ENCODE measurements at places on chromosomes 5 and 9.
A peak's percentile ranks its signal among the peaks of the same experiment; 100 is the strongest.

- no peak for DNase-seq
Observed at GRCh38 chr5:141878186-141878710, at the start of gene PCDH1. Gene PCDH1 (minus strand): TSS chr5:141878410. CDS start chr5:141878262, 148 bp downstream.

- no peak for DNase-seq
Observed at GRCh38 chr5:168925160-168925559, 346.0 kb upstream of the PANK3 start.

- no peak for DNase-seq
Observed at GRCh38 chr5:79236970-79237739, 1.2 kb downstream of the JMY start.

DNA sequence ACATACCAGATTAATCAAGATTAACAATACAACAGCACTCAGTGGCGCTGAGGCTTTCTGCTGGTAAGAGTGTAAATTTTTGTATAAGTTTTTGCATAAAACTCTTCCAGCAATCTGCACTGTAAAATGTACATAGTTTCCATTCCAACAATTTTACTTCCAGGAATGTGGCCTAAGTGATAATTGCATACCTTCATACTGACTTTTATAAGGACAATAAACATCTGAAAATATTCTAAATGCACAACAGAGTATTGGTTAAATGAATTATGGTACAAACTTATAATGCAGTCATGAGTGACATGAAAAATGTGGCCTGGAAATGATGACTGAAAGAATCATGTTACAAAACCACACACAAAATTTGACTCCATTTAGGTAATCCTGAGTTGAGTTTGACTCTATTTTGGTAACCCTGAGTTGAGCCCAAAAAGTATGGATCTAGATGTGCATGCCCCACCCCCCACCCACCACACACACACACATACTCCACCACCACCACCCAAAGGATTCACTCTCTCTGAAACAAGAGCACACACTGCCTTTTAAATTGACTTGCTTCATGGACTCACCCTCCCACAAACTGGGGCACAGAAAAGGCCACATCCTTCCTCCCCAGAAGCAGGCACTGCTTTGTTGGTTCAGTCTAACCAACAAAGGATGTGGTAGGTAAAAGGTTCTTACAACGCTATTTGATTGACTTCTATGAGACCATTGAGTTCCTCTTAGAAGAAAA lies 137.6 kb downstream of the SUSD1 start:
- no peak for DNase-seq

DNA sequence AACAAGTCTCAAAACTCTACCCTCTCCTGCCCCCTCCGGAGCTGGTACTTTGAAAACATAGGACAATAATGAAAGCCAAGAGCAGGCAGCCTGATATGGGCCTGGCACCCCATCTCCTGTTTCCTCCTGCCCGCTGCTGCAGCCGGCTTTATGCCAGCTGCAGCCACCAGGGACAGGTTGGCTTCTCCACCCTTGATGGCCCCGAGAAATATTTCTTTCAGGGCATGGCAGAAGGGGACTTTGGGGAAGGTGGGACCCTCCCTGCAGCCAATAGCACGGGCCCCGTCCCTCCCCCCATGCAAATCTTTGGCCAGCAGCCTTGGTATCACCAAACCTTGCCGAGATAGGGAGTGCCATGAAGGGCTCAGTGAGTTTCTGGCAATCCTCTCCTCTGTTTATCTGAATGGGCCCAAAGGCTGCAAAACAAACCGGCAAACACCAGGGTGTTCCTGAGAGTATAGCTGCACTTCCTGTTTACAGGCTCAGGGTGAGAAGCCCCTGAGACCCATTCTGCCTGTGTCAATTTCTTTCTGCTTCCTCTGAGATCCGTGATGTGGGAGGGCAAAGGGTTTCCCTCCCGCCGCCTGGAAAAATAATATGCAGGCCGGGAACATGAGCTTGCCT lies 73.4 kb upstream of the BOD1 start:
- DNase-seq = no peak

GRCh38 chr5:154995679-154996078 lies 17.9 kb upstream of the KIF4B start:
- DNase-seq = no peak

DNA sequence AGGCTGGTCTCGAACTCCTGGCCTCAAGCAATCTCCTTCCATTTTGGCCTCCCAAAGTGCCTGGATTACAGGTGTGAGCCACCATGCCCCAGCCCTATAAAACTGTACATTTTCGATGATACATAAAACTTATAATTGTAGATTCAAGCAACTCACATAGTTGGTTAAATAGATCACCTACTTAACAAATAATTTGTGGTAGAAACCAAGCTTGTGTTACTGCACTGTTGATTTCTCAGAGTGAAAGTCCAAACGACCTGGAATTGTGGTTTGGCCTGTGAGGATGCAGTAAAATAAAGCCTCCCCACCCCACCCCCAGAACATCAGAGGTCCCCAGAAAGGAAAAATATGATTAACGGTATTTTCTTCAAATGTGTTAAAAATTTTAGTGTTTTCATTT lies 92.7 kb downstream of the TRIO start:
- DNase-seq = no peak

- peak; percentile 26 for DNase-seq
Observed at GRCh38 chr9:125440411-125440810, 178.8 kb downstream of the GAPVD1 start.

DNA sequence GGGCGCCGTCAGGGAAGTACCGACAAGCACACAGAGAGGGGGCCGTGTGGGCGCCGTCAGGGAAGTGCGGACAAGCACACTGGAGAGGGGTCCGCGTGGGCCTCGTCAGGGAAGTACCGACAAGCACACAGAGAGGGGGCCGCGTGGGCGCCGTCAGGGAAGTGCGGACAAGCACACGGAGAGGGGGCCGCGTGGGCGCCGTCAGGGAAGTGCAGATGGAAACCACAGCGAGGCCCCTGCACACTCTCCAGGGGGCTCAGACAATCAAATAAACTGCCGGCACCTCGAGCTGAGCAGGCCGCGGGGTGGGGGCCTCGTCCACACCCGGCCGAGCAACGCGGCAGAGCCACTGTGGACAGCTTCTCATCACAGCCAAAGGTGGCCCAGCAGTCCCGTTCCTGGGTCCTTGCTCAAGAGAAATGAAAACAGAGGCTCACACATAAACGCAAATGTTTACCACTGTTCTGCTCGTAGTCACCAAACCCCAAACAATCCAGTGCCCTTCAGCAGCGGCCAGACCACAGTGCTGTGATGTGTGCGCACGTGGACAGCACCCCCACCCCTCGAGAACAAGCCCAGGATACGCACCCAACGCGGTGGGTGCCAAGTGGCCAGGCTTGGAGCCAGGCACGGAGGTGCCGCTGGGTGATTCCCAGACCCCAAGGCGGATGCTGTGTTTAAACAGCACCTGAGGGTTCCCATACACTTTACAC lies 24.7 kb downstream of the TPPP start:
- no peak for DNase-seq

DNA sequence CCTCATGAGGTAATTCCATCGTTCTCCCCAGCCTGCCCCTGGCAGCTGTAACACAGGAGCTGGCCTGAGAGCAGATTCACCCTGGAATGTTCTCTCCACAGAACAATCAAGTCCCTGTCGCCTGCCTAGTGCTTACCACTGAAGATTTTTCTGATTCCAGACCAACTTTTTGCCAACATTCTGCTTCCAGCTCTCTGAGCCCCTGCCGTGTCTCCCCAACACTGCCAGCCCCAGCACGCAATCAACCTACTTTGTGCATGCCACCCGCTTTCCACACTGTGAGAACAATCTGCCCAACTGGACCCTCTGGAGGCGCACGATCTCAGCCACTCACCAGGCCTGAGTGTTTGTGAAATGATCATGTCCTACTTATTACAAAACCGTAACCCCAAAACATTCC lies 62.6 kb downstream of the PSMB7 start:
- DNase-seq = peak; percentile 67

DNA sequence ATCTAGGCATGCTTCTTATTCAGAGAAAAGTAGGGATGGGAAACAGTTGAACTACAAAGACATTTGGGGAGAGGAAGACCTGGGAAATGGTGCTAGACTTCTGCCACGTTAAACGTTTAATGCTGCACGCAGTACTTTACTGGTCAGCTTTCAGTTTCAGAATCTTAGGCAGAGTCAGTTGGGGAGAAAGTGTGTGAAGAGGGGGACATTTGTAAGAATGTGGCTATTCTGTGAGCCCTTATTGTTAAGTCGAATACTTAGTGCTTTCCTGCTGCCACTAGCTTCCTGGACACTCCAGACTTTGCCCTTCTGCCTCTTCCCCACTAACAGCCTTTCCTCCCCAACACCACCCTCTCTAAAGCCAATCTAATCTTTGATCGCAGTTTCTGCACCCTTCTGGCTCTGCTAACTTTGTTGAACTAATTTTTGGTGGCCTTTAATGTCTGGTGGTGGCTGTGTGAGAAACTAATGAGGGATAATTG lies 6.1 kb downstream of the CYSTM1 start:
- DNase-seq = no peak

- DNase-seq = no peak
Observed at GRCh38 chr9:106059886-106060285, 365.5 kb downstream of the TMEM38B start.

DNA sequence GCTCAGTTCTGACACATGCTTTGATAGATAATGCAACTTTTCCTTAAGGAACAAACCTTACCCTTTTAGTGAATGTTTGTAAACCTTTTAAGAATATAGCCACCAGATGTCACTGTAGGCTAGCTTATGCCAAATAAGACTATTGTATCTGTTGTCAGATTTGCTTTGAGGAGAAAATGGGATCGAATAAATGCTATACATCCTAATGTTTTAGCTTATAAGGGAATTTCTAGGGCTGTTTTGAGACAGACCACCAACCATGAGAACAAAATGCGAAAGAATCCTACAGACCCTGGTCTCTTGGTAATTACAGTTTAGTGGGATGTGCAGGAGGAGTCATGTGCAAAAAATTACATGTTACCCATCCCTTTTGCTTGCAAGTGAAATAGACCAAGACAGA lies 127.6 kb upstream of the NMUR2 start:
- DNase-seq = no peak

DNA sequence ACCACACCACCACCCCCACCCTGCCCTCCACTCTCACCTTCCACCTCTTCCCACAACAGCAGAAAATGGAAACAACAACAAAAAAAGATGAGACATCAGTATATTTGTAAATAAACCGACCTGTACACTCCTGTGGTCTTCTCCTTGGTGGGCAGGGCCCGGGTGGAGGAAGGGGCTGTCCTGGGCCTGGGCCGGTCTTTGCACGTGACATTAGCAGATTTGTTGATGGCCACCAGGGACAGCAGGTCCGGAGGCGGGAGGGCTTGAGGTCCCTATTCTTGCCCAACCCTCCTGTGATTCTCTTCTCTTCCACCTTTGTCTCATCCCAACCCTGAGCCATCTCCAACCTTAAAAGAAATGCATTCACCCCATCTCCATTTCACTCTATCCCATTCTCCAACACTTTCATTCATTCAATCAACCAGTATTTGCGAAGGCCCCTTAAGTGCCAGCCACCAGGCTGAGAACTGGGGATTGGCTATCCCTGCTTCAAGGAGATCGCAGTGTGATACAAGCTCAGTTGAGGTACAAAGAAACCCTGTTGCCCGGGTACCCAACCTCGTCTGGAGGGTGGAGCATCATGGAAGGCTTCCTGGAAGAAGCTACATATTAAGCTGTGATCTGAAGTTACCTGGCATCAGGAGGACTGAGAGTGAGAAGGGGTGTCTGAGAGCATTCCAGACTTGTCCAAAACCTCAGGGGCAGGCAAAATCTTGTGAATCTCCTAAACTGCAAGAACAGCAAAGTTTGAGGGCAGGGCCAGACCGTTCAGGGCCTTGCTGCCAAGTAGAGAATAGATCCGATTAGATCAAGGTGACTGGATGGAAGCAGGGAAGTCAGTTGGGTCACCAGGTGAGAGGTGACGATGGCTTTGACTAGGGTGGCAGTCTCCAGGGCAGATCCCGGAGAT lies 87.4 kb downstream of the LMX1B start:
- peak; percentile 59 for DNase-seq

DNA sequence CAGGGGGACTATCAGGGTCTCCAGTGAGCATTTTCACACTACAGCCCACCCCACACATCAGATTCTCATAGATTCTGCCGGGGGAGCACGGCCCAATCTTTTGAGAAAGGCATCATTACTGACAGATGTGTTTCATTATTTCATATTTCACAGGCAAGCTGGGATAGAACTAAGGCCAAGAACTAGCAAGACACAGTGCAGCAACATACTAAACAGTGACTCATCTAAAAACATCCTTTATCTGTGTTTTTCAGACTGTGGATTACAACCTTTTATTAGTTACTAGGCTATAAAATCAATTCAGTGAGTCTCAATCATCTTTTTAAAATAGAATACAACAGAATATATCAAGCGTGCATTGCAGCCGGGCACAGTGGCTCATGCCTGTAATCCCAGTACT lies 59.8 kb downstream of the CPLANE1 start:
- DNase-seq = no peak

GRCh38 chr9:31574006-31574765 lies 810.3 kb upstream of the ACO1 start:
- no peak for DNase-seq

DNA sequence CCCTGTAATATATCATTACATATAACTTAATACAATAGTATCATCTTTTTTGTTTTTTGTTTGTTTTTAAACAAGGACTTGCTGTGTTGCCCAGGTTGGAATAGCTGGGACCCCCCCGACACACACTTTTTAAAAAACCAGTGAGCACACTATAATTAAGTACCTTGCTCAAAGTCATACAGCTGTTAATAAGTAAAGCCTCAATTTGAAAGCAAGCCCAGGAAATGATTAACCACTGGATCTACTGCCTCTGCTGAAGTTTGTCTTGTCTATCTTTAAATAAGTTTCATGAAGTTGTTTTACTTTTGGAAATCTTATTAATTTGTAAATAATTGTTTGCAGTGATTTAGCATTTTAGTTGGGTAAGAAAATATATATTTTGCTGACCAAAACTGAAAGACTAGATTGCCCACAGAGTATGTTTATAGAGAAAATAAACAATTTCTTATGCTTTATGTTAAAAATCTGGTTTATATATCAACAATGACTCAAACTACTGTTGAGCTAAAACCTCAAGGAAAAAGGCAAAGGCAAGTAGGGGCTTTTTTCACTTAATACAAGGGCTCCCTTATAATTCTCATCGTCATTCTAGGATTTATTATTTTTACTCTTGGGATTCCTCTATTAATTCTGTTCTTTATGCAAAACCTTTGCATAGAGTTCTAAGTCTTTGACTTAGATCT lies 5.8 kb upstream of the CARNMT1 start:
- no peak for DNase-seq

DNA sequence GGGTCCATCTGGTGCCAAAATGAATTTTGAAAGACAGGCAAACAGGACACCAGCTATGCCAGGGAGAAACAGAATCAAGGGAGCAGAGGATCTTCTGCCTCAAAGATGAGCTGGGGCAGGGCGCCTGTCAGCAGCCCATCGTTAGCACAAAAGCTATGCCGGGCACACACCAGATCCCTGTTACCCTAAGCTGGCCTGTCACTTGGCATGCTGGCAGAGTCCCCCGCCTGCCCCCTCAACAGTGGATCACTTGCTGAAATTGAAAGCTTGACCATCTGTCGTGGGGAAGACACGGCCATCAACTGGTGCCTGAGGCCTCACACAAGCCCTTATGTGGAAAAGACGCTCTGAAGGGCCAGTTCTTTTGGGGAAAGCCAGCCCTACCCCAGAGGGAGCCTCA lies 256.4 kb downstream of the EBF1 start:
- no peak for DNase-seq

- no peak for DNase-seq
Observed at GRCh38 chr5:73436535-73437100, 12.0 kb downstream of the FOXD1 start.
